ENCODE measurements at places on chromosomes 4 and X.

DNA sequence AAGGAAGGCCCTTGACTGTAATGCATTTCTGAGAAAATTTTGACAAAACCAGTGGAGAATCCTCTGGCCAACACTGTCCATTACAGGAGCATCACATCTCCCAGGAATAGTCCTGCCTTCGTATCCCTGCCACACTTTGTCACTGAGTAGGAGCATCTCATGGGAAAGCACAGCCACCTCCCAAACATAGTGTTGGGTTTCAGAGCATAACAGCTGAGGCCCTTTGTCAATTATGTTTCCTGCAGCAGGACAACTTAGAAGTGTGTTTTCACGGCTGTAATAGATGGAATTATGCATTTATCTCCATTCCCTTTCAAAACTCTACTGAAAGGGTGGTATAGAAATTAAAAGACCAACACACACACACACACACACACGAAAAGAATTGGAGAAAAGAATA is 91.1 kb upstream of the SMAD1 start:
- DNase-seq, result no peak

GRCh38 chr4:101756181-101756580 is 34.3 kb upstream of the BANK1 start:
- no peak for DNase-seq

DNA sequence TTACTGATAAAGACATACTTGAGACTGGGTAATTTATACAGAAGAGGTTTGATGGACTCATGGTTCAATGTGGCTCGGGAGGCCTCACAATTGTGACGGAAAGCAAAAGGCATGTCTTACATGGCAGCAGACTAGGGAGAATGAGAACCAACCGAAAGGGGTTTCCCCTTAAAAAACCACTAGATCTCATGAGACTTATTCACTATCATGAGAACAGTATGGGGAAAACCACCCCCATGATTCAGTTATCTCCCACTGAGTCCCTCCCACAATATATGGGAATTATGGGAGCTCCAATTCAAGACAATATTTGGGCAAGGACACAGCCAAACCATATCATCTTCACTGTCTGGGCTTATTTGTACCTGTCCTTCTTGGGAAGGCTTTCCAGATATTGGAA is 22.8 kb upstream of the MUC7 start:
- no peak for DNase-seq

- DNase-seq, result no peak
Observed at GRCh38 chrX:138740341-138740740, 28.8 kb upstream of the FGF13 start.

DNA sequence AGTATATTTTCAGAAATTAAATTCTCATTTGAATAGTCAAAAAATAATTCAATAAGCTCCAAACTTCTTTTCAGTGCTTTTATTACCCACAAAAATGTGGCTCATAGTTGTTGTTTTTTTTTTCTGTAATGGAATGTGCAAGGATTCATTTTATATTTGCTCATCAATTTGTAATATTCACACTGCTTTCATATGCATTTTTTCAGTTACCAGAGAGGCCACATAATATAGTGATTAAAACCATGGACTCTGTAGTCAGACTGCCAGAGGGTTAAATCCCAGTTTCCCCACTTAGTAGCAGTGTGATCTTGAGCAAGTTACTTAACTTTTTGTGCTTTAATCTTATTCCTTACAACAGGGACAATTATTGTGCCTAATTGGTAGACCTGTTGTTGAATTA is 64.5 kb downstream of the FAM9B start:
- DNase-seq, result no peak

- no peak for DNase-seq
Observed at GRCh38 chr4:60128888-60129287, 1071.2 kb upstream of the ADGRL3 start.

- DNase-seq, result no peak
Observed at GRCh38 chr4:156583265-156583664, 388.3 kb downstream of the PDGFC start.

- no peak for DNase-seq
Observed at GRCh38 chr4:2353222-2354107, 65.0 kb downstream of the ZFYVE28 start.

DNA sequence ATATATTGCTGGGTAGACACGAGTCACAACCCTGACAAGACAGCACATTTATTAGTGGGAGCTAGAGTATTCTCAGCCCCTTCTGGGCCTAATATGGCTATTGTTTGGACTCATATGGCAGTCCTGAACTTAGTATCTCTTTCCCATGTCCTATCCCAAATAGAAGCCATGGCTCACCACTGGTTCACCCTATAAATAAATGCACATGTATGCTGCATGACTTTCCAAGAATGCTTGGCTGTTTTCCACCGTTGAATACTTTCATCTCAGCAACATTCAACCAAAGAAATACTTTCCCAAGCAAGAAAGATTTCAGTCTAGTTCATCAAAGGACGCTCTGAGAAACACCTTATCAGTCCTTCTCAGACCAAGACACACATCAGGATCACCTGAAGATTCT is 36.7 kb downstream of the SMPX start:
- no peak for DNase-seq

DNA sequence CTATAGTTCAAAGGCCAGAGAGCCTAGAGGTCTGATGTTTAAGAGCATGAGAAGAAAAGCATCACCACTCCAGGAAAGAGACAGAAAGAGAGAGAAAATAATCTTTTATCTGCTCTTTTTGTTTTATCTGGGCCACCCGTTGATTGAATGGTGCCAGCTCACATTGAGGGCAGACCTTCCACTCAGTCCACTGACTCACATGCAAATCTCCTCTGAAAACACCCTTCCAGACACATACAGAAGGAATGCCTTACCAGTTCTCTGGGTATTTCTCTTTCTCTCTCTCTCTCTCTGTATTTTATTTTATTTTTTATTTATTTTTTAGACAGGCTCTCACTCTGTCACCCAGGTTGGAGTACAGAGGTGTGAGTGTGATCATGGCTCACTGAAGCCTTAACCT is 252.5 kb downstream of the DTHD1 start:
- DNase-seq, result no peak

GRCh38 chr4:153438916-153439756 is 27.0 kb upstream of the TMEM131L start:
- no peak for DNase-seq

DNA sequence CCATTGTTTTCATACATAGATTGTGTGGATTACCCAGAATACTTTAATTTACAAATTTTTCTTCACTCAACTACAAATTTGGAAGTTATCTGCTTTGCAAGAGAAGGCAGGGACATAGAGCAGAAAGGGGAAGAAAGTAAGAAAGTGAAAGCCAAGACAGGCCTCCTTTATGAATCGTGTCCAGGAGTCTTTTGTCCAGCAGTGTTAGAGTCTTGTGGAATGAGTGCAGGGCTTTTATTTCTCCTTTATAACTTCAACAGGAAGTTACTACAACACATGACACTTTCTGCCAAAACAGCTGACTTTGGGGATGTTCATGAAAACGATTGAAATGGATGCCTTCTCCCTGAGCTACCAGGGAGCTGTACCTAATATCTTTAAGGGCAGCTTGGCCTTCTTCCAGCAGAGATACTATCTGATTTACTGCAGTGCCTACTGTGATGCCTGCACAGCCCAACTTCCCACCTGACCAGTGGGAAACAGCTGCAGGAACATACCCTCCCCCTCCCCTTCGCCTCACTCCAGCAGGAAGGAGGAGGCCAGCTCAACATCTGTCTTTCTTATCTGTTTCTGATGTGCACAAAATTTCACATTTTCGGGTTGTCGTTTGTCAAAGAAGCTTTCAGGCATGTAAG is 557.7 kb upstream of the SLIT2 start:
- no peak for DNase-seq

GRCh38 chr4:66297703-66298102 is 627.4 kb upstream of the EPHA5 start:
- DNase-seq, result no peak

DNA sequence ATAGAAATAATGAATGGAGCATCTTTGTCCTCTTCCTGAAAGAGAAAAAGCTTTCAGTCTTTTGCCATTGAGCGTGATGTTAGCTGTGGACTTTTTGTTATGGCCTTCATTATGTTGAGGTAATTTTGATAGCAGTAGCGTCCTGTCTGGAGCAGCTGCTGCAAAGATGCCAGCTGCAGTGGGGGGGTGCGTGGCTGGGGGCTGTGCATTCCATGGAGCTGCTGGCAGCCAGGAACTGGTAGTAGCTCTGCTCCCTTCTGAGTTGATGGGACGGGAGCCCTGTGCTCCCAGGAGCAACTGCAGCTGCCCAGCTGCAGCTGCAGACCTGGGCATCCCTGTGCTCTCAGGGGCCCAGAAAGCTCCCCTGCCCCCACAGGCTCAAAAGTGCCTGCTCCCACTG is 50.4 kb downstream of the CCDC160 start:
- DNase-seq, result no peak

DNA sequence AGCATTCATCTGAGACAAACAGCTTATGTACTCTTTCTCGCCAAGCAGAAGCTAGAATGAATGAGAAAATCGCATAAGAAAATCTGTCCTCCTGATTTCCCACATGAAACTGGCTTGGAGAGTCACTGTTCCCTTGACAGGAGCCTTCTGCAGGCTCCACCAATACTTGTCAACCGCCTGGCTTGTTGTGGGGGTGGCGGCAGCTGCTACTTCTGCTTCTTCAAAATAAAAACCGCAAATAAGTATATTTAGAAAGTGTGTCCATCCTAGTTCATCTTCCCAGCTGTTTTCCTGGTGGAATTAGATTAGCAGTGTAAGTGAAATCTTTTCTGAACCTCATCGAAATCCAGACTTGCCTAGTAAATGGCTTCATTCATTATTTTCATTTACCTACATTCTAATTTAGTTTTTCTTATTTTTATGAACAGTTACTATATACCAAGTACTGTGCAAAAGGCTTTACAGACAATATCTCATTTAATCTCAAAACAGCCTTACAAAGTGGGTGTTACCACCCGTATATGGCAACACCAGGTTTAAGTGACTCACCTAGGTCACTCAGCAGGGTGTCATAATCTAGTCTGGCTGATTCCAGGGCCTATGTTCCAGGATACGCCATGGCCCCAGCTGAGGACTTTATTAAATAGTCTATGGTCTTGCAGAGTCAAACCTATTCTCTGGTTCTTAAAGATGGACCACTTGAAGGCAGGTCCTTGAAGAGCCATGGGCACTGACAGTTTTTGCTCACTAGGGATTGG is 104.6 kb upstream of the IGFBP7 start:
- DNase-seq, result no peak

GRCh38 chr4:20062054-20062453 is 189.7 kb upstream of the SLIT2 start:
- no peak for DNase-seq

- no peak for DNase-seq
Observed at GRCh38 chr4:185222598-185222997, 13.2 kb downstream of the SNX25 start.

DNA sequence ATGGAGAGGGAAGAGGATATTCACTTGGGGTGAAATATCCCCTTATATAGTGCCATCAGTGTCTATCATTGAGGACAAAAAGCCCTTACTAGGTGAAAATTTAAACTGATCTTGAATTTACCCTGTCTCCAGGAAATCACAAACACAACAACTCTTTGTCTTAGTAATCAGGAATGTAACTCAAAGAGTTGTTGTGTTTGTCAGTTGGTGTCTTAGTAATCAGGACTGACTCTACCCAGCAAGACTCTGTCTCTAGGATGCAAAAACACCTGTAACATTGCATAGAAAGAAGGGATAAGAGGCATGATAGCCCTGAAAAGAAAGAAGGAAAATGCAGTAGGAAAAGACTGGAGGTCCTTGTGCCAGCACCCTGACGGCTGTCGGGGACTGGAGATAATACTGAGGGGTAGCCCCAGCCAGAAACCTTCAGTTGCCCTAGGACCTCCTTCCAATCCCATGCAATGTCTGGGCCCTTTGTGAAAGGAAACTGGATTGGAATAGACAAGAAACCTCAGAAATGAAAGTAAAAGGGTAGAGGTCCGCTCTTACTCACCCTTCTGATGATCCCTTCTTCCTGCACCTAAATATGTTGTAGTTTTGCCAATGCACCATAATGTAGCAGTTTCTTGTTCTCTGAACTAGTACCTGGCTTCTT is 45.3 kb downstream of the HMGB2 start:
- DNase-seq, result no peak

- DNase-seq, result no peak
Observed at GRCh38 chr4:141669501-141669900, 33.1 kb downstream of the IL15 start.

GRCh38 chrX:12309744-12310076 is 171.4 kb downstream of the FRMPD4 start:
- DNase-seq, result no peak

- no peak for DNase-seq
Observed at GRCh38 chr4:126955292-126956183, 677.2 kb upstream of the INTU start.

- no peak for DNase-seq
Observed at GRCh38 chr4:25110527-25111329, 49.5 kb downstream of the SEPSECS start.

DNA sequence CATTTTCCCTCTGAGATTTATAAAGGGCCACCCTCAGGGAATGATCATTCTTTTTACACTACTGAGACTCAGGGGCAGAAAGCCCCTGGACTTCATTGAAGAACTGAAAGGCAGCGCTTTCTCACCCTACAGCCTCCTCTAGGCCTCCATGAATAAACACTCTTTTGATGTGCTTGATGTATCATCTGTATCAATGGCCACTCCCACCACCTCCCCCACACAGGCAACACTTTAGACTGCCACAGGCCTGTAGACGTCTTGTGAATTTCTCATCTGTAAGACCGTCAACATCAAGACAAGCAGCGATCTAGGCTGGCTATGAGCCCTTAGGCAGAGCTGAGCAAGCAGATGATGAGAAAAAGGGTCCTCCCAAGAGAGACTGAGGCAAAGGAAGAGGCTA is 123.2 kb downstream of the HUWE1 start:
- no peak for DNase-seq

DNA sequence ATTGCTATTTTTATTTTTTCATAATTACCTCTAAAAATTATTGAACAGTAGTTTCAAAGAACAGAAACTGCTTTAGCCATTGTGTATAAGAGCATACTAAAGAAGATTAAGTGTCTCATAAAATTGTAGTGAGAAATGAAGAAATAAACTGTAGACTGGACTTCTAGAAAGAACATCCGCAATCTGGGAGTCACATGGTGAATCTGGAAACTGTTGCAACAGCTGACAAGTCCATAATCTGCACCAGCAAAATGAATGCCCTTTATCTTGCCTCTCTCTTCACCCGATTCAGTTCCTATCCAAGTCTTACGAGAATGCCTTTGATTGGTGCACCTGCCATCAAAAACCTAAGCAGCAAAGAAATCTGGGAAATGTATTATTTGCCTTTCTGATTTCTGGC is 312.9 kb downstream of the NAF1 start:
- no peak for DNase-seq

All from NCI-H1105 (cell line).